ENCODE measurements at places on chromosomes 12 and 14. TPM values are rescaled to one million over a fixed set of nuclear protein-coding genes. Genes with fewer than 3 reads are reported as not detected.

The KCNA1 gene
- total RNA-seq = not detected

The TMTC3 gene
- 9.8 TPM for total RNA-seq

The TEX52 gene
- total RNA-seq = not detected

The TMTC1 gene
- total RNA-seq = 0.05 TPM

The KLHDC1 gene
- total RNA-seq = 0.24 TPM

The DEPDC4 gene
- 1.8 TPM for total RNA-seq

The LRRC10 gene
- total RNA-seq = not detected

The PPP1R36 gene
- total RNA-seq = 0.38 TPM

The IL22 gene
- not detected for total RNA-seq

The BICDL1 gene
- 4.9 TPM for total RNA-seq

The PLEKHD1 gene
- 0.03 TPM for total RNA-seq

The C1QL4 gene
- 6.6 TPM for total RNA-seq

The RBMS2 gene
- total RNA-seq = 9.4 TPM

The ADCK1 gene
- total RNA-seq = 6.3 TPM

The DYRK4 gene
- total RNA-seq = 43.9 TPM

The FOXG1 gene
- 0.15 TPM for total RNA-seq

The NRL gene
- 1.1 TPM for total RNA-seq

The SIX4 gene
- 1.7 TPM for total RNA-seq

Measured in A549 treated with Mapracorat at 1 μM for 4 hours (cell line).